ENCODE measurements at places on chromosomes 11 and 22.

GRCh38 chr11:124667601-124668000 lies 5.9 kb downstream of the SIAE start:
- DNase-seq, result no peak

GRCh38 chr11:70474710-70475109 lies 76.4 kb downstream of the CTTN start:
- DNase-seq, result no peak

- DNase-seq, result no peak
Observed at GRCh38 chr11:15180212-15180792, 65.6 kb downstream of the INSC start.

GRCh38 chr11:35107861-35108260 lies 31.1 kb upstream of the CD44 start:
- no peak for DNase-seq

DNA sequence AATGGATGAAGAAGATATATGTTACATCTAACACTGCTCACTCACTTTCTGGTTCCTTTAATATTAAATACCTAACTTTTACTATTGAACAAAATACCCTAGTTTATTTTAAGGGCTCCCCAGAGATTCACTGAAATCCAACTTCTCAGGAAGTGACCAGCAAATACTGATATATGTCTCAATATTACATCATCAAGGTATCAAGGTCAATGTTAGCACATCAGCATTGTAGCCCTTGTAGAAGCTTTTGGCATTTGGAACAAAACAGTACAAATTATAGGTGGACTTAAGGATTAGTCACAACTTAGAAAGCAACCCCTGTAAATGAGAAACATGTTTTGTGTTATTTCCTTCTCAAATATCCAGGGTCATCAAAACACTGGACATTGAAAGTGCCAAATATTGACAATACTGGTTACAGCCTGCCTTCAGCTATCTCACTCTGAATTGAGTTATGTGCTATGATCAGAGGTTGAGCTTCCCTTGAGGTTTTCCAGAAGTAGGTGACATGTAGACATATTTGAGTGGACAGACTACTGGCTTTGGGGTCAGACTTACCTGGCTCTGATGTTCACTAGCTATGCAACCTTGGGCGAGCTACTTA lies 1.9 kb upstream of the ATL3 start:
- no peak for DNase-seq

All from stimulated activated CD4-positive, alpha-beta T cell treated with anti-CD3 and anti-CD28 coated beads, Interleukin-4, amount 100 ng/mL, for 4 hours (primary cell).